Activated naive CD4-positive, alpha-beta T cell (primary cell): ENCODE measurements at places on chromosomes 16 and 17.

GRCh38 chr17:13476720-13477119 lies 125.0 kb downstream of the HS3ST3A1 start:
- no peak for DNase-seq

DNA sequence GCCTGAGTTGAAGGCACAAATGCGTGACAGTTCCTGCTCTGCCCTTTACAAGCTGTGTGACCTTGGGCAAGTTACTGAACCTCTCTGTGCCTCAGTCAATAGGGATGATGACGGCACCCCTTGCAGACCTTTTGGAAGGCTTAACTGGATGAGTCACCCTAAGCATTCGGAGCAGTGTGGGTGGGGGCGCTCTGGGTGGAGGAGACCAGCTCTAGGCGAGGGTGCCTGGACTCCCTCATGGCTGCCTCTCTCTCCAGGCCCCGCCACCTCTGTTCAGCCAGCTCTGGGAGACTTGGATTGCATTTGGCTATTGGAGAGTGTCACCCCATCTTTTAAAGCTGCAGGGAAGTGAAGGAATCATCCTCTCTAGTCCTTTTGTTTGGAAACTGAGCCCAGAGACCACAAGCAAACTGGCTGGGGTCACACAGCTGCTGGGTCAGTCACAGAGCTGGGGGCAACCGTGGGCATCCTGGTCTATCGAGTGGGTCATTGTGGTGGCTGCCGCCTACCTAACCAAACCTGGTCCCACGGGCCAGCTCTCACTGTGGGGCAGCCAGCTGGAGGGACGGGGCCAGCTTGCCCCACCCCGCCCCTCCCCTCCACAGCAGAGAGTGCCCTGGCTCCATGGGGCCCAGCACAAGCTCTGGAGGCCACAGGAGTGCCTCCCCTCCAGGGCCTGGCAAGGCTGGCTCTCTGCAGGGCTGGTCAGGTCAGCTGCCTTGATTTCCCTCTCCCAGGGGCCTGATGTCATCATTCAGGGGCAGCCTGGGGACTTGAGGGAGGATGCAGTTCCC lies 20.2 kb upstream of the GSE1 start:
- no peak for DNase-seq

DNA sequence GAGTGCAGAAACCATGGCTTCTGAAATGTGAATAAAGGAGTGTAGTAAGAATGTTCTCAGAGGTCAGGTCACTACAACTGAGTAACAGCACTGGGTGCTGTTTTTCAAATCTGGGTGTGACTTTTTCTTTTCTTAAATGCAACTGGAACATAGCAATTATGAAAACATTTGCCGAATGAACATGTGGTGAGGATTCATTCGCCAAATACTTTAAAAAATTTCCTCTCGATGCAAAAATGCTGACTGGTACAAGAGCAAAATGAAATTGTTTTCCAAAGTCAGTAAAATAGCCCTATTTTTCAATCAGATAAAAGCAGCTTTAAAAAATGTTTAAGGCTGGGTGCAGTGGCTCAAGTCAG lies 18.6 kb downstream of the ZDHHC7 start:
- DNase-seq = no peak

- DNase-seq = no peak
These were observed 52.3 kb upstream of the ADCY7 start for GRCh38 chr16:50213939-50214519.

DNA sequence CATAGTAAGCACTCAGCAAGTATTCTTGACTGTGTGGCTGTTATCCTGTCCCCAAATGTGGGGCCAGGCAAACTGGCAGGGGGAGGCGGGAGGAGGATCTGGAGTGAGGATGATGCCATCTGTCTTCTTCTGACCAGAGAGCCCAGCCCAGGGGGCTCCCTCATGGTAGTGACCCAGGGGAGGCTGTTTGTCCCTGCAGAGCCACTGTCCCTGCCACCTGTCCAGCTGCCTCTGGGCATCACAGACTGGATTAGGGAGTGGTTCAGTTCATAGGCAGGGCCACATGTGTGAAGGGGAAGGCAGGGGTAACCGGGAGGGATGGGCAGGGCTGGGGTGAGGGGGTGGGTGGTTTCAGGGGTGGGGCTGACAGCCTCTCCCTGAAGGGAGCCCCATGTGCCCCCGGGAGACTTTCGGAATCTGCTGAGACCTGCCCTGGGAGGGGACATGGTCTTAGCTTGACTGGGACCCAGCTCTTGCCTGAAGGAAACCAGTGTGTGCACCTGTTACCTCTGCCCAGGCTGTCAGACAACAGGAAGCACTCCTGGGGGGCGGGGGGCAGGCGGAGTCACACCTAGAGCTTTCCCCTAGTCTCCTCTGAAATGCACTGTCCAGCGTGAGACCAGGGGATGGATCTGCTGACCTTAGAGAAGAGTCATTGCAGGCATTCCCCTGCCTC lies 15.2 kb downstream of the ARHGAP23 start:
- no peak for DNase-seq

DNA sequence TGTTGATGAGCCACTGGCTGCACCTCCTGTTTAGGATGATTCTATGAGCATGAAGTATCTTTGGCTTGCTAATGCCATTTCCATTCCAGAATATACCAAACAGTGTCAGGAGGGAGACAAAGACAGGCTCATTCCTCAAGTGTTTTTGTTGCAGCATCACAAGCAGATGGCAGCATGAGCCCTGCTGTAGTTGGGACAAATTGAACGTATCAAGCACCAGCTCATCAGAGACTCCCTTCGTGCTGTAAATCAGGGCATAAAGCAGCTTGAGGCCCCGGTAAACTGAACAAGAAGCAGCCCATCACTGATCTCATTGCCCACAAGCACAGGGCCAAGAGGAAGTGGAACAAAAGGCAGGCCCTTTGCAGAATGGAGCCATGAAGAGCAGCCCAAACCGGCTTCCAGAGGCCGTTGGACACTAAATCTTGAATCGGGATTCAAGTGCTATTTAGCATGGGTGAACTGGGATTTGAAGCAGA lies 45.9 kb upstream of the HS3ST3A1 start:
- no peak for DNase-seq

DNA sequence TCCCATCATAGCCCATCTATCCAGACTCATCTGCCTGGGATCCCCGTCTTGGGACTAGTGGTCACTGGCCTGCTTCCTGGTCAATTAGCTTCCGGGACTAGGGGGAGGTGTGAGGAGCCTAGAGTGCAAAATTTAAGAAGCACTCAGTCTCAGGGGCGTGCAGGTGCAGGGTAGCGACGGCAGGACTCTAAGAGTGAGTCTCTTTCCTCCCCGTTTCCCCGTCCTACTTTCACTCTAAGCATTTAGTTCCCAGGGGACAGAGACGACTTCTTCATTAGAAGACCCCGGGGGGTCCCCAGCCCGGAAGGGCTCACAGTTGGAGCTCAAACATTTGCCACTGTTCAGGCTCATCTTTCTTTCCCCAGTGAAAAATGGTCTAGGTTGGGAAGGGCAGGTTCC lies 677 bp upstream of the ZNHIT3 start:
- no peak for DNase-seq

DNA sequence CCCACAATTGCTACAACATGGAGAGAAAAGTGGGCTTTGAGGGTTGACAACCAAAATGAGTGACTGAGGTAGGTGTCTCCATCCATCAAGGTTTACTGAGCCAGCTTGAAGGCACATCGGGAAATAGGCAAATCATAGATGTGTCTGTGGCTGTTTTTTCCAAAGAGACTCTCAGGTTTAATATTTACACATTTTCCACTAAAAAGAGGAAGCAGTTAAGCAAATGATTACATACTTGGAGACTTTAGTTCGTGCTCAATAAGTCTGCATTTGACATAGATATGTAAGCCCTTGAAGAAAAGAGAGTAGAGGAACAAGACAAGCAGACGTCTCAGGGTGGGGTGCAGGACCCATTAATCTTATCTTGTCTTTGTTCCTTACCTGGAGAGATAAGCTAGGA lies 148.9 kb upstream of the COX10 start:
- no peak for DNase-seq

DNA sequence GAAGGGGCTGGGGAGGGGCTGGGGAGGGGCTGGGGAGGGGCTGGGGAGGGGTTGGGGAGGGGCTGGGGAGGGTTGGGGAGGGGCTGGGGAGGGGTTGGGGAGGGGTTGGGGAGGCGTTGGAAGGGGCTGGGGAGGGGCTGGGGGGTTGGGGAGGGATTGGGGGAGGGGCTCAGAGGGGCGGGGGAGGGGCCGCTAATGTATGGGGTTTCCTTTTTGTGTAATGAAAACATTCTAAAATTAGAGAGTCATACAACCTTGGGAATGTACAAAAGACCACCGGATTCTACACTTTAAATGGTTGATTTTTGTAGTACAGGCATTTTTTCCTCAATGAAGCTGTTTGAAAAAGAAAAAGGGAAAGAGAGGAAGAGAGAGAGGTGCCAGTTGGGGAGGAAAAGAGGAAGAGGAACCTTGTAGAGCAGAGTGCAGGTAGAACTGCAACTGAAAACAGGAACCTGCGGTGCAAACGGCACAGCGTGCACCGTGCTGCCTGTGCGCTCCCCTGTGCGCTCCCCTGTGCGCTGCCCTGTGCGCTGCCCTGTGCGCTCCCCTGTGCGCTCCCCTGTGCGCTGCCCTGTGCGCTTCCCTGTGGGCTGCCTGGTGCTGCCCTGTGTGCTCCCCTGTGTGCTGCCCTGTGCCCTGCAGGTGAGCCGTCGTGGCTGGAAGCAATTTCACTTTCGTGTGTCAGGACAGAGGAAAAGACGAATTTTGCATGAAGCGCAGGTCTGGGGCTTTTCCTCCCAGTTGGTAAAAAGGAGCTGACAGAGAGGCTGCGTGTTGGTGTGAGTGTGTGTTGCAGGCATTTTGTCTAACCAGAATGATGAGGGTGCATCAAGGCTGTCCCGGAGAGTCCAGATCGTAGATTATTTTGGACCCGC lies 40.8 kb downstream of the METRNL start:
- DNase-seq = no peak

- no peak for DNase-seq
These were observed 70.0 kb upstream of the NKD1 start for GRCh38 chr16:50478075-50478772.

DNA sequence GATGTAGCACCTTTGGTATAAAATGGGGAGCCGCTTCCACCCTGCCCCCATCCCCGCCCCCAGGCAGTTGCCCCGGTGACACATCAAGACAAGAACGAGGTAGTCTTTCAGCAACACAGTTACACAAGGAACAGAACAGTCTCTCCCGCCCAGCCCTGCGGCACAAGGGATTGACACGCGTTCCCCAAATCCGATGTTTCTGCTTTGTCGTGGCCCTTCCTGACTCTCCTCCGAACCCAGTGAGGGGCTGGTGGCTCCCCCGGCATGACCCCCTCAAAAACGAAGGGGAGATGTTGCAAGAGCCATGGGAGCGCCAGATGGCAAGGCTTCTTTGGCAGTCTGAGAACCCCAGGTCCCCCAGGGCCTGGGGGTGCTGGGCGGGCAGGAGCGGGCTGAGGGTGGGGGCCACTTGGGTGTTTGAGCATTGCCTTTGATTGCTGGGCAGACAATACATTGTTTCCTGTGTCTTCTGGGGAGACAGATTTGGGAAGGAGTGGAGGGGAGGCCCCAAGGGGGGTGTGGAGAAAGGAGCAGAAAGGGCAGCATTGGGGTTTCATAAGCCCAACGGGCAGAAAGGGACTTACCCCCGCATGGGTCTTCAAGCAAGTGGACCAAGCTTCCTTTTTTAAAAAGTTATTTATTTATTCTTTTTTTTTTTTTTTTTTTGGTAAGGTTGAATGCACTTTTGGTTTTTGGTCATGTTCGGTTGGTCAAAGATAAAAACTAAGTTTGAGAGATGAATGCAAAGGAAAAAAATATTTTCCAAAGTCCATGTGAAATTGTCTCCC lies 16.6 kb downstream of the COL1A1 start:
- no peak for DNase-seq

DNA sequence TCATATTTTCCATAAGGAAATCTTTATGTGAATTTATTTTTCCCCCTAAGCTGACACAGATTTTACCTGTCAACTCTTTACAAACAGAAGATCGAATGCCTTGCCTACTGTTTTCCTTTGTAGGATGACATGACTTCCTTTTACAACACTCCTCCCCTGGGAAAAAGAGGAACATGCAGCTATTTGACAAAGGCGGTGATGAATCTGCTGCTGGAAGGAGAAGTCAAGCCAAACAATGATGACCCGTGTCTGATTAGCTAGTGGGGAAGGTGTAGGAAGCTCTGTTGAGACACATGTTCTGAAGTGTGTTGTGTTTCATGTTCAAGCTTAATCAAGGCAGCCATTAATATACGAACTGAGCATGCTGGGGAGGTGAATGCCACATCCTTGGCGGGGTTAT lies 238.0 kb downstream of the PHKB start:
- no peak for DNase-seq

DNA sequence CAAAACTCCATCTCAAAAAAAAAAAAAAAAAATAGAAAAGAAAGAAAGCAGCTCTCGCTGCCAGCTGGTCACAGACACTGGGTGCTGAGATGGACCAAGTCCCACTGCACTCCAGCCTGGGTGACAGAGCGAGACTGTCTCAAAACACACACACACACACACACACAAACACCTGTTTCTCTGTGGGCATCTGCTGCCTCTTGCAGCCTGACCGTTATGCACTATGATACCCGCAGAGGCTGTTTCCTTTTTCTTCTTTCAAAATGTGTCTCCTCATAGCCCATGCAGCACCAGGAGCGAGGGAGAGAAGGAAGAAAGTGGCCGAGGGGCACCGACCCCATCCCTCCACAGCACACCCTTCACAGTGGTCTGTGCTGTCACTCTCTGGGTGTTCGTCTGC lies 36.9 kb upstream of the KLHDC4 start:
- DNase-seq = no peak

DNA sequence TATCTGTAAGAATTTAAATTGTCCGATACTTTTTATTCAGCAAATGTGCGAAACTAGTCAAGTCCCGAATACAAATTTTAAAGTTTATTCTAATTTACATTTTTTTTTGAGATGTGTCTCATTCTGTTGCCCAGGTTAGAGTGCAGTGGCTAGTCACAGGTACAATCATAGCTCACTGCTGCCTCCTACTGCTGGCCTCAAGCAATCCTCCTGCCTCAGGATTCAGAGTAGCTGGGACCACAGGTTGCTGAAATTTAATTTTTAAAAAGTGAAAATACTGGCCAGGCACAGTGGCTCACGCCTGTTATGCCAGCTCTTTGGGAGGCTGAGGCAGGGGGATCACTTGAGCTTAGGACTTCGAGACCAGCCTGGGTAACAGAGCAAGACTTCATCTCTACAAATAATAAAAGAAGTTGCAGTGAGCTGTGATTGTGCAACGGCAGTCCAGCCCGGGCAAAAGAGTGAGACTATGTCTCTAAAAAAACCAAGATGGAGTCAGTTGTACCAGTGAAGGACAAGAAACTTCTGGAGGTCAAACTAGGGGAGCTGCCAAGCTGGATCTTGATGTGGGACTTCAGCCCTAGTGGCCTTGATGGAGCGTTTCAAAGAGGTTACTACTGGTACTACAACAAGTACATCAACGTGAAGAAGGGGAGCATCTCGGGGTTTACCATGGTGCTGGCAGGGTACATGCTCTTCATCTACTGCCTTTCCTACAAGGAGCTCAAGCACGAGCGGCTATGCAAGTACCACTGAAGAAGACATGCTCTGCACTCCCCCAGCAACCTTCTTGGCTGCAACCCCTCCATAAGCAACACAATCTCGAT lies 5.6 kb downstream of the POLG2 start:
- no peak for DNase-seq
